Retina (tissue), 1 donor: ENCODE measurements at places on chromosomes 2 and 18.
A peak's percentile ranks its signal among the peaks of the same experiment; 100 is the strongest.

DNA sequence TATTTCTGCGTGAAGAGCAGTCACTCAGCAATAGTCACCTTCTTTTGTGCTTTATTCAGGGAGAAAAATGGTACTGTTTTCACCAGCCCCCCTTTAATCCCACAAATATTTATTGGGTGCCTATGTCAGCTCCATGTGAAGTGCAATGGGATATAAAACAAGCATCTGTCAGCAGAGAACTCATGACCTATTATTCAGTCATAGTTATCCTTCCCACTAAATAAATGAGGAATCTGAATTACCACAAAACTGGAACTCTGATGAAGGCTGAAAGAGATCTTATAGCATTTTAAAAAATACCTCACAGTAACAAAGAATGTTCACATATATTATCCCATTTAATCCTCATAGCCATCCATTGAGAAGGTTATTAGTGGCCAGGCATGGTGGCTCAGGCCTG is 45.8 kb downstream of the DHX57 start:
- no peak for DNase-seq

DNA sequence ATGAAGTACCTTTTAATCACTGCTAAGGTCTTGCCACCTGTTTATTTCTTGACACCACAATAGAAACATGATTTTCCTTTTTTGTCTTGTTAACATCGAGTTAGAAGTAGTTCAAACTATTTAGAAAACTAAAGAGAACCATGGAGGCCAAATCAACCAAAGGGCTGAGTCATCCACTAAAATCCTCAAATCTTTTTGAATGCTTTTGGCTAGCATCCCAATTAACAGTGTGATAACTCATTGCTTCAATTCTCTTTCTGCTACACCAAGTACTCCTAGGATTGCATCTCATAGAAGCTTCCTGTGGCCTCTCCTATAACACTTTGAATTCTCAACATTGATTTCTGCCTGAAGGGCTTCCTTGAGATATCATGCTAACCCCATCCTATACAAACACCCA is 159.9 kb upstream of the MMADHC start:
- DNase-seq: no peak

DNA sequence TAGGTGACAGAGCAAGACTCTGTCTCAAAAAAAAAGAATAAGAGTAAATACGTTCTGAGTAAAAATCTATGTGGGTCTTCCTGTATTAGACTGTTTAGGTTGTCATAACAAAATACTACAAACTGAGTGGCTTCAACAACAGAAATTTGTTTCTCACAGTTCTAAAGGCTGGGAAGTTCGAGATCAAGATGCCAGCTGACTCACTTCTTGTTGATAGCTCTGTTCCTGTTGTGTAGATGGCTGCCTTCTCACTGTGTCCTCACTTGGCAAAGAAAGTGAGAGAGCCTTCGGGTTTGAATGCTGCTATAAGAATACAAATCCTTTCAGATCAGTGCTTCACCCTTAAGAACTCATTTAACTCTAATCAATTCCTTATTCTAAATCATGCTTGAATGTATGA is 430.0 kb upstream of the VWC2L start:
- DNase-seq: no peak

DNA sequence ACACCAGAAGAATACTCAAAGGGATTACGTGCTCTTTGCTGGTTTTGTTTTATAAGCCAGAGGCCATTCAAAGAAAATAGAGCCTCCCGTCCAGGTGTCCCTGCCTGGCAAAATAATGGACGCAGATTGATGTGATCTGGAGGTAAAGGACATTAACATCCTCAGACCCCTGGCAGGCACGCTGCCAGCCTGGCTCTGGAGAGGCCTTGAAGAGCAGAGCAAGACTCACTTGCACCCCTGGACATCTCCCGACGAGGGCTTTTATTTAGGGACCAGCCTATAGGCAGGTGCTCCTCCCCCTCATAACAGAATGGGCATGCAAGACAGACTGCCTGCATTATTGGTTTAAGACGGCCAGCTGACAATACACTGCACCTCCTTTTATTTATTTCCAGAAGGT is 291.3 kb downstream of the BCL11A start:
- DNase-seq: no peak

GRCh38 chr2:37610638-37611289 is 60.7 kb downstream of the CDC42EP3 start:
- DNase-seq: no peak

GRCh38 chr2:218194880-218195279 is 22.1 kb upstream of the ARPC2 start:
- no peak for DNase-seq

- DNase-seq: no peak
Measured at GRCh38 chr2:8538931-8539621, 142.8 kb upstream of the ID2 start.

GRCh38 chr2:169050476-169051240 is 18.7 kb upstream of the DHRS9 start:
- no peak for DNase-seq

DNA sequence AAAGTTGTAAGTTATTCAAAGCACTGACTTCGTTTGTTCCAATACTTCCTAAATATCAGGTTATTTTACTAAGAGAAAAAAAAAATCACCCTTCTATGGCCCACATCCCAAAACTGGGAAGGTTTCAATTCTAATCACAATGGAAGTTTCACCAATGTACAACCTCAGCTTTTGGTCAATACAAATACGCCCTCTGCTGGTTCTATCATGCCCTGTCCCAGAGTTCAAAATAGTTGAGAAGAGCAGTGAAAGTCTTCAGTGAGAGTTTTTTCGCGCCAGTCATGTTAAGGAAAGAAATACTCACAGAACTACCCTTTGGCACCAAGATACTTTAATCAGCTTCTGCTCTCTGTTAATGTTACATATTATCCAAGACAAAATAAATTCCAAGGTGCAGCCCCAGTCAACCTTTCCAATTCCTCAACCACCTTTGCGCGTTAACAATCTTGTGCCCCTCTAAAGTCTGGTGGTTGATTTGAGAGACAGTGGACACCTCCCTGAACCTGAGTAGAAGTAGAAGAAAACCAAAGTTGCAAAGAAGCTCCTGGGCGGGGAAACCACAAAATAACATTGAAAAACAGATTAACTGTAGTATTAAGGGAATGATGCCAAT is 59.9 kb downstream of the SUMO1 start:
- peak; percentile 61 for DNase-seq

DNA sequence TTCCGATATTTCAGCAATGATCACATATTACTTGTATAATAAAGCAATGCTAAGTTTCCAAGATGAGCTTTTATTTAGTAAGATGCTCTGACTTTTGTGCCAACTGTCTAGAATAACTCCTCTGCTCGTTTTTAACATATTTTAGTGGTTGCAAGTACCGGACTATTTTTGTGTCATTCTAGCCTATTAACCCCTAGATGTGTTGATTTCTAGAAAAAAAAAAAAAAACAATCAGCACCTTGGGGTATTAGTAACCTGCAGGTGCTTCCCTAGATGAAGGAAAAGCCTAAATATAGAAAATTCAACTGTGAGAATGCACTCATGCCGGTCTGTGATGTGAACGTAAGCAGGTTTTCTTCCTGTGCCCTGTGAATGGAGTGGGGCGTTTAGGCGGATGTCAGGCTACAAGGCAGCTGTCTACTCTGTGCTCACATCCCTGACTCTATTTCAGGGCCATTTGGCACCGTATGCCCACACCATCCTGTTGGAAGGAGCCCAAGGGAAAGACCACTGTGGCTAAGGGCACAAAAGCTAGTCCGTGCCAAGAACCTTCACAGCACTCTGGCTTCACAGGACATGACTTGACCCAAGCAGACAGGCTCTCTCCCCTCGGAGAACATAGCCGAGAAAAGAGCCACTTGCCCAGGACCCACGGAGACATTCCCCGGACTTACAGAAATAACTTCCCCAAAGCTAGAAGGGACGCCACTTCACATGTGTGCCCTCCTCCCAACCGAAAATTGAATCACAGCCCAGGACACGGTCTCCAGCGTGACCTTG is 60.9 kb upstream of the AGAP1 start:
- DNase-seq: no peak

DNA sequence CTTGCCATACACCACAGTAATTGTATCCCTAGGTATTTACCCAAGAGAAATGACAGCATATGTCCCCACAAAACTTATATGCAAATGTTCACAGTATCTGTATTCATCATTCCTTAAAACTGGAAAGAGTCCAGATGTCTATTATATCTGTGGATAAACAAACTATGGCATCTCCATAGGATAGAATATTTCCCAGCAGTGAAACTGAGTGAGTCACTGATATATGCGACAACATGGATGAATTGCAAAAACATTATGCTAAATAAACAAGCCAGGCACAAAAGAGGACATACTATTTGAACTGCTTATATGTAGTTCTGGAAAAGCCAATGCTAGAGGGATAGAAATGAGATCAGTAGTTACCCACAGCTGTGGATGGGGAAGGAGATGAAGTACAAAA is 359.4 kb upstream of the DSEL start:
- DNase-seq: no peak

DNA sequence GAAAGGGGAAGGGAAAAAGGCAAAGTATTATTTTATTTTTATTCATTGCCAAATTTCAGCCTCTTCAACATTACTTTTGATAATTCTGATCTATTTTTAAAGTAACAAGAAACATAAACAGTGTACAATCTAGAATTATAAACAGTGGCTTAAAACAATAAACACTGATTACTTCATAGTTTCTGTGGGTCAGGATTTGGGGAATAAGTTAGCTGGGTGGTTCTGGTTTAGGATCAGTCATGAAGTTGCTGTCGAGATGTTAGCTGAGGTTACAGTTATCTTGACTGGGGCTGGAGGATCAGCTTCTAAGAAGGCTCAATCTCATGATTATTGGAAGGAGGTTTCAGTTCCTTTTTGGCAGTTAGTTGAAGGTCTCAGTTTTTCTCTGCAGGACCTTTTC is 109.2 kb downstream of the SCN2A start:
- DNase-seq: no peak

DNA sequence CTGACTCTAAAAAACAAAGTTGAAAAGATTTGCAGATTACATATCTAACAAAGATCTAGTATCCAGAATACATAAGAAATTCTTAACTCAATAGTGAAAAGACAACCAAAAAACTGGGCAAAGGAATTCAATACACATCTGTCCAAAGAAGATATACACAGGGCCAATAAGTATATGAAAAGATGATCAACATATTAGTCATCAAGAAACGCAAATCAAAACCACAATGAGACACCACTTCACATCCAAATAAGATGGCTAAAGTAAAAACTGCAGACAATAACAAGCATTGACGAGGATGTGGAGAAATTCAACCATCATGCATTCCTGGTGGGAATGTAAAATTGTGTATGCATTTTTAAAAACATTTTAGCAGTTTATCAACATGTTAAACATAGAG is 256.0 kb downstream of the EIPR1 start:
- no peak for DNase-seq

- DNase-seq: no peak
Measured at GRCh38 chr18:35904389-35905037, 68.0 kb upstream of the RMP24 start.

DNA sequence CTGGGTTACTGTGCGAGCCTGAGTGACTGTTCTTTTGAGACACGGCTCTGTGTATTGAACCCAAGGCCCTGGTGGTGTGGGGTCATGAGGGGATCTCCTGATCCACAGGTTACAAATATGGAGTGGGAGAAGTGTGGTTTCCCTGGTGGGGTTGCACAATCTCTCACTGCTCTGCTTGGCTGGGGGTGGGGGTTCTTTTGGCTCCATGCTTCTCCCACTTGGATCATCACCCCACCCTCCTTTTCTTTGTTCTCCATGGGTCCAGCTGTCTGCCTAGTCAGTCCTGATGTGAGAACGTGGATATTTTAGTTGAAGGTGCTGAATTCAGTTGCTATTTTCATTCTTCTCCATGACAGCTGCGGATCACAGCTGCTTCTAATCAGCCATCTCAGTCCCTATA is 37.8 kb downstream of the AGPS start:
- no peak for DNase-seq

DNA sequence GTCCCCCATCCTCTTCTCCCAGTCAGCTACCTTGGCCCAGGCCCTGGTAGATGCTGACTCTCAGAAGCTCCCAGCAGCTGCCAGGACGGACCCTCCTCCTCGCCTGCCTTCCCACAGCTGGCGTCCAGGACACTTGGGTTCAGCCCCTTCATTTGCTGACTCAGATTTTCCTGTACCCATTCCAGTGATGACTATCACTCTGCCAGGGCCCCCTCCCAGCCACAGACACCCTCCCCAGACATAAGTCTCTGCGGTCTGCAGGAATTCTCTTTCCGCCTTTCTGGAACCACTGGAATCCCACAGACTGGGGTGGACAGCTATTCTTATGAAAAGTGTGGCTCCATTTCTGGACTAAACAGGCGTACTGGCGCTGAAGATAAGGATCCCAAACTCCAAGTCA is 260.3 kb upstream of the EPAS1 start:
- no peak for DNase-seq

GRCh38 chr18:78627551-78628346 is 351.9 kb upstream of the SALL3 start:
- DNase-seq: peak; percentile 36

- no peak for DNase-seq
Measured at GRCh38 chr2:120957905-120958304, 222.2 kb downstream of the GLI2 start.

DNA sequence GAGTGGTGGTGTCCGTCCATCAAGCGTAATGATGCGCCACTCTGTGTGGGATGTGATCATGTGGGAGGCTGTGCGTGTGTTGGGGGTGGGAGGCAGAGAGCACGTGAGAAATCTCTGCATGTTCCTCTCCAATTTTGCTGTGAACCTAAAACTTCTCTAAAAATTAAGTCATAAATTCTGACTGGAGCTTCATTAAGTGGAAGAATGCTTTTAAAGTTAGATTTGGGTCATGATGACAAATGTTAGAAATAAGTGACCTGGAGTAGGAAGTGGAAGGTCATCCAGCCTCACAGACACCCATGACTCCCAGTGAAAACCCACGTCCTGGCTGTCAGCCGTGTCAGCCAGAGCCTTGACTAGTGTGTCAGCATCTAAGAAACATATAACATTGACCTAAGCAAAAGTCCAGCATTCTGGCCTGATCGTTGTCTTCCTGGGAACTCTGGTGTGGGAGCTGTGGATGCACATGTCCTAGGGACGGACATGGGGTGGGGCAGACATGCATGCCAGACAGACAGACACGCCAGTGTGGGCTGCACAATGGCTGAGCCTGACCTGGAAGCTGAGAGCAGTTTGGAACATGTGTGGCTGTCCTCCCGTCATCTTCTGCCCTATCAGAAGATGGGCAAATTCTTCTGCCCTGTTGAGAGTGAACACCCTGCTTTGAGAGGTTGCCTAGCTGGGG is 245.6 kb downstream of the FAM210A start:
- DNase-seq: no peak
